ENCODE measurements at places on chromosomes 1 and 21. TPM values are rescaled to one million over a fixed set of nuclear protein-coding genes. Genes with fewer than 3 reads are reported as not detected.

Gene DNALI1
- not detected for polyA plus RNA-seq

Gene ALDH9A1
- 43.1 TPM for polyA plus RNA-seq

Gene FHAD1
- 0.37 TPM for polyA plus RNA-seq

Gene PODN
- not detected for polyA plus RNA-seq

Gene SLFNL1
- polyA plus RNA-seq, result 0.03 TPM

Gene OLFML3
- polyA plus RNA-seq, result 6.6 TPM

DNA sequence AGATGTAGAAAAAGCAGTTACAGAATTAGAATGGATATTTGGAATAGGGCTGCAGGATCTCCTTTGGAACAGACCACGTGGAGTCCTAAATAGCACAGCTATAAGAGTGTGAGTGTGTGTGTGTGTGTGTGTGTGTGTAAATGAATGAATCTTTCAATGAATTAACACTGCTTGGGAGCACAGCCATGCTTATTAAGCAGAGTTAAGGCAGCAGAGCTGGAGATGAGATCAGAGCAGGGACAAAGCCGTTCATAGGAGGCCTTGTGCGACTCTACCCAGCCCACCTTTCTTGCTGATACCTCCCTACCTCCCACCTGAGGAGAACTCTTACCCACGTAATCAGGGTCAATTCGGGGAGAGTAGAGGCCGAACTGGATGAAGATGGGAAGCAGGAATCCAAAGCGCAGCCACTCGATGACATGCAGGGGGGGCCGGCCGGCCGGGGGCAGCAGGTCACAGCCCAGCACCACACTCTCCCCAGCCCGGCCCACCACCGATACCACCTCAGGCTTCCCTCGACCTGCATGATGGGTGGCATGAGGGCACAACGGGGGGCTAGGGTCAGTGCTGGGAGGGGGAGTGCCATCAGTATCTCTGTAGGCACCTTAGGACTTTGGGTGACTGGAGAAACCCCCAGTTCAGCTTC is 2.7 kb downstream of the IGSF9 start:
- no peak for DNase-seq

DNA sequence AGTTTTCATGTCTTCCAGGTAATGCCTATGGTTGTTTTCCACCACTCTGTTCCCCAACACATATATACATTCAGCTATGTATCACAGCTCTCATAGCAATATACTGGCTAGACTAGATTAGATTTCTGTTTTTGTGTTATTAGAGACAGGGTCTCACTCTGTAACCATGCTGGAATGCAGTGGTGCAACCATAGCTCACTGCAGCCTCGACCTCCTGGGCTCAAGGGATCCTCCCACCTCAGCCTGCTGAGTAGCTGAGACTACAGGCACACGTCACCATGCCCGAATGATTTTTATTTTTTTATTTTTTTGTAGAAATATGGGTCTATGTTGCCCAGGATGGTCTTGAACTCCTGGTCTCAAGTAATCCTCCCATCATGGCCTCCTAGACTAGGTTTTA is 37.7 kb downstream of the SYNJ1 start:
- DNase-seq, result no peak

DNA sequence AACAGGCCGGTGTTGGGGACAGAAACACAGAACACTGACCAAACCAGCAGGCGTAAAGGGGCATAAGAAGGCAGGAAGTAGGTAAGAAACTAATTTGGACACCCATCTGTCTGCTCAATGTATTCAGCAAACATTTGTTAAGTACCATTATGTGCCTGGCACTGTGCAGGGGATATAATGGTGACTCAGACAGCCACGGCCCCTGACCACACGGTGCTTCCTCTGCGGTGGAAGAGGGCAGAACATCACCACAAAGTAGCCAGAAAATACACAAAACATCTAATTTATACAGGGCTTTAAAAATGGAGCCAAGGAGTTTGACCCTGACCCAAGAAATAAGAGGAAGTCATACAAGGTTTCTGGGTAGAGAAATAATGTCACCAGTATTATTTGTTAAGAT is 12.9 kb downstream of the DNAJC11 start:
- no peak for DNase-seq

DNA sequence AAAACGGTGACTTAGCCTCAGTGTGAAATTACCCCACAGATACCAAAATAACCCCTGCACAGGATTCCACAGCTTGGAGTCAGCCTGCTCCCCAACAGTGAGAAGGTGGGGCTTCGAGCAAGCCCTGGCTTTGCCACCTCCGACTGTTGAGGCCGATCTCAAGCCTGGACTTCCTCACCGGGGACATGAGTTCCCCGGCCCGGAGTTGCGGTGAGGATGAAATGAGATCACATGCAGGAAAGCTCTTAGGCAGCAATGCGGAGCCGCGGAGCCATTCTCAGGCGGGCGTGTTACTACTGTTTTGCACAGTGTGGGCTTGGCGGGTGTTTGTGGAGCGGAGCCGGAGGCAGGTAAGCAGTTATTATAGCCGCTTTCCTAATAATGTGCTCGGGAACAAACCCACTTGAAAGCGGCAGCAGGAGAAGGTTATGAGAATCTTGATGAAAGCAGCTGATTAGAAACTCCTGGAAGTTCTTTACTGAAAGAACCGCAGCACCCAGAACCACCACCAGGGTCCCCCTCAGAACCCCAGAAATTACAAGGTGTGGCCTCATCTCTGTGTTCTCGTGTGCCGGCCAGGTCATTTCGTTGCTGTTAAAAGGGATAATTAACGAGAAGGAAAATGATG is 3.9 kb upstream of the CLSTN1 start:
- DNase-seq, result peak; percentile 38

GRCh38 chr1:233993651-233994050 is 89.2 kb downstream of the SLC35F3 start:
- DNase-seq, result peak; percentile 29

DNA sequence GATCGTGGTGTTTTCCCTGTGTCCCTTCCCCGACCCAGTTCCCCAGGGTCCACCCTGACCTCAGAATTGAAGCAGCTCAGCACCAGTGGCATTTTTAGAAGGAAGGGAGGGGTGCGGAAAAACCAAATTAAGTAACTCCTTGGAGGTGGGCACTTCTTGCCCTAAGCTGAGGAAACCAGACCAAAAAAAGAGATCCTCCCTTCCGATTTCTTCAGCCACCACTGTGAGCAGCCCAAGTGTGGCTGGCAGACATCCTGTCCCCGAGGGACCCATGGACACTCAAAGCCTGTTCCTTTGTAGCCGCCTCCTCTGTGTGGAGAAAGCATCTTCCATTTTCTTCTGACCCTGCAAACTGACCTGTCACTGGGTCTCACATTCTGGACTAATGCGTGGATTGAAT is 31.3 kb downstream of the KIRREL1 start:
- DNase-seq, result no peak

- DNase-seq, result no peak
Observed at GRCh38 chr1:85569737-85570404, 10.7 kb upstream of the CCN1 start.

Measured in A549 (cell line).